Progenitor cell of endocrine pancreas (in vitro differentiated cells): ENCODE measurements at places on chromosomes 7 and 10.
A peak's percentile ranks its signal among the peaks of the same experiment; 100 is the strongest.

- no peak for DNase-seq
These were observed 2.0 kb downstream of the ST7 start for GRCh38 chr7:116955340-116955739.

DNA sequence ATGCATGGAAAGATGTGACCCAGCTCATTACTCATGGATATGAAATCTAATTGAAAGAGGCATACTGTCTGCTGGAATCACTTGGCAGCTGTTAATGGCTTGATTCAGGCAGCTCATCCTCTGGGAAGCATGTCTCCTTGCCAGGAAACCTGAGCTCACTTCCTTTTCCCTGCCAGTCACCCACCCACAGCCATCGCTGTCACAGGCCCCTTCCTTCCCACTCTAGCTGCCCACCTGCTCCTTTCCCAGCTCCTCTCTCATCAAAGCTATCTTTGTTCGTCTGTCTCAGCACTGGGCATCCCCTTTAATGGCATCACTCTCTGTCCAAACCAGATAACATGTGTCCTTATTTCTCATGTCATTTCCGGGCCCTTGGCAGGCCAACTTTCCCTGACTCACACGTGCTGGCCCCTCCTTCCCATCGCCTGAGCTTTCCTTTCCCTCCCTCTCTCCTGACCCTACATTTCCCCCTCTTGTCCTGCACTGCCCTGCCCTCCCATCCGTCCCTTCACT lies 721.9 kb downstream of the TNS3 start:
- no peak for DNase-seq

- DNase-seq = peak; percentile 91
These were observed 724 bp downstream of the BBIP1 start for GRCh38 chr10:110918269-110918642.

GRCh38 chr10:53356616-53357349 lies 584.2 kb upstream of the MBL2 start:
- no peak for DNase-seq

DNA sequence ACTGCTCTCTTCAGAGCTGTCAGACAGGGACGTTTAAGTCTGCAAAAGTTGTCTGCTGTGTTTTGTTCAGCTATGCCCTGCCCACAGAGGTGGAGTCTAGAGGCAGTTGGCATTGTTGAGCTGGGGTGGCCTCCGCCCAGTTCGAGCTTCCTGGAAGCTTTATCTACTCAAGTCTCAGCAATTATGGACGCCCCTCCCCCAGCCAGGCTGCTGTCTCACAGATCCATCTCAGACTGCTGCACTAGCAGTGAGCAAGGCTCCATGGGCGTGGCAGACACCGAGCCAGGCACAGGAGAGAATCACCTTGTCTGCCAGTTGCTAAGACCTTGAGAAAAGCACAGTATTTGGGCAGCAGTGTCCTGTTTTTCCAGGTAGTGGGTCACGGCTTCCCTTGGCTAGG lies 98.1 kb downstream of the SDHAF3 start:
- no peak for DNase-seq

DNA sequence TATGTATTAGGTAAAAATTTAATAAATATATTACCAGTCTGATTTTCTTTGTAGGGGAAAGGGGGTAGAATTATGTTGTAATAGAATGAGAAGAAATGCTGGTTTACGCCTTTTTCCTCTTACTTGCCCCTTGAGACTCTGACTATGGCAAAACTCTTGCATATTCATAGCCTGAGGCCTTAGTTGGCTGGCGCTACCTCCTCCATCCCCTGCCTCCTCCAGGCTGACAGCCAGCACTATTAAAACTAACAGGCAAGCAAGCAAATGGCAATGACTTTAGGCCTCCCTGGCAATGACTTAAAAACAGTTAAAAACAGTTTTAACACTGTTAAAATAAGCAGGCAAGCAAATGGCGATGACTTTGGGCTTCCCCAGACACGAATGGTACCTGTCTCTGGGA lies 14.4 kb downstream of the PKD2L1 start:
- DNase-seq = no peak

DNA sequence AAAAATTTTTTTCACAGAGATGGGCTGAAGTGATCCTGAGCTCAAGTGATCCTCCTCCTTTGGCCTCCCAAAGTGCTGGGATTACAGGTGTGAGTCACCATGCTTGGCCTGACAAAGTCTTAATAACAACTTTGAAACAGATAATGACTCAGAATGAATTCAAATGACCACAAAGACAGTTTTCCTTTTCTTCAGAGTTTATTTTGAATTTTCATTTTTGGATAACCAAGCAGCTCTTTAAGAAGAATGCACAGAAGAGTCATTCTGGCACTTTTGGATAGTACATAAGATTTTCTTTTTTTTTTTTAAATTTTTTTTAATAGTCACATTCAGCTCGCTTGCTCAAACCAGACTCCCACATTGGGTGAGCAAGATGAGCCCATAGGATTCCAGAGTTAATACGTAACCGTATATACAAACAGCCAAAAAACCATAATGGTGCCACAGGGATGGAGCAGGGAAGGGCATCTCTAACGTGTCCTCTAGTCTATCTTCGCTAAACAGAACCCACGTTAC lies 43.0 kb upstream of the NMT2 start:
- DNase-seq = no peak

DNA sequence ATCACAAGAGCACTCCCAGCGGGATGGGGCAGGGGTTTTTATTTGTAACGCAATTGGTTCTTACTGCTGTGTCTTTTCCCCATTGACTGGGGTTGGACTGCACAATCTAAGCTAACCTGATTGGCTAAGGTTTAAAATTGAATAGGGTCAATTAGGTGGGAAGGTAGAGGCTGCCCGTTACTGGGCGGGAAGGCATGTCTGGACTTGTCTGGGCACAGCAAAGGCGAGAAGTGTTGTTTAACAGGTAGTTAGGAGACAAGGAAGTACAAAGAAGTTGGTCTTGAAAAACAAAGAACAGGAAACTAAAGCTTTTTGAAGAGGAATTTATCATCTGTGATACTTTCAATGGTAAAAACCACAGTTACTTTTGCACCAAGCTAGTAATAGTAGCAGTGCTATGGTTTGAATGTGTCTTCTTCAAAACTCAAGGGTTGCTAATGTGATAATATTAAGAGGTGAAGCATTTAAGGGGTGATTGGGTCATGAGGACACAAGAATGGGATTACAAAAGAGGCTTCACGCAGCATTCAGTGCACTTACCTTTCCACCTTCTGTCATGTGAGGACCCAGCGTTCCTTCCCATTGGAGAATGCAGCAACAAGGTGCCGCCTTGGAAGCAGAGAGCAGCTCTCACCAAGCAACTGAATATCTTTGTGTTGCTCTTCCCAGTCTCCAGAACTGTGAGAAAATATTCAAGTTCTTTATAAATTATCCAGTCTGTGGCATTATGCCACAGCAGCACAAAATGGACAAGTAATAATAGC lies 875.5 kb upstream of the SORCS1 start:
- DNase-seq = no peak

DNA sequence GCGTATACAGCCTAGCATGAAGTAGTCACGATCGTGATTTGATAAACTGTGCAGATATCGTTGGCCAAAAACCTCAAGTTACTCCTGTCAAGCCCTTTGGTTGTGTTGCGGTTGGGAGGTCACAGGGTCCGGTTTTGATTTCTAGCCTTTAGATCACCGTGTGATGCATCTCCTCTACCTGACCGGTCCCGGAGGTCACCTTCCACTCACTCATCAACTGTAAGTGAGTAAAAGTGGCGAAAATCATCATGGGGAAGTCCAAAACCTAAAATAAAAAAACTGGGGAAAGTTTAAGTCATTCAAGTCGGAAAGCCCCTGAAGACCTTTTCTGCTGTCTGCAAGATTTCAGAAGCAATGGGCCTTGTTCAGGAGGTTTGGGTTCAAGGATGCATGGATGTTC lies 62.8 kb downstream of the ADARB2 start:
- no peak for DNase-seq

GRCh38 chr10:24485304-24485703 lies 238.4 kb downstream of the ARHGAP21 start:
- no peak for DNase-seq
